ENCODE measurements at places on chromosomes 1 and 21.

- no peak for DNase-seq
These were observed 645.6 kb downstream of the PLA2G4A start for GRCh38 chr1:187474336-187474735.

DNA sequence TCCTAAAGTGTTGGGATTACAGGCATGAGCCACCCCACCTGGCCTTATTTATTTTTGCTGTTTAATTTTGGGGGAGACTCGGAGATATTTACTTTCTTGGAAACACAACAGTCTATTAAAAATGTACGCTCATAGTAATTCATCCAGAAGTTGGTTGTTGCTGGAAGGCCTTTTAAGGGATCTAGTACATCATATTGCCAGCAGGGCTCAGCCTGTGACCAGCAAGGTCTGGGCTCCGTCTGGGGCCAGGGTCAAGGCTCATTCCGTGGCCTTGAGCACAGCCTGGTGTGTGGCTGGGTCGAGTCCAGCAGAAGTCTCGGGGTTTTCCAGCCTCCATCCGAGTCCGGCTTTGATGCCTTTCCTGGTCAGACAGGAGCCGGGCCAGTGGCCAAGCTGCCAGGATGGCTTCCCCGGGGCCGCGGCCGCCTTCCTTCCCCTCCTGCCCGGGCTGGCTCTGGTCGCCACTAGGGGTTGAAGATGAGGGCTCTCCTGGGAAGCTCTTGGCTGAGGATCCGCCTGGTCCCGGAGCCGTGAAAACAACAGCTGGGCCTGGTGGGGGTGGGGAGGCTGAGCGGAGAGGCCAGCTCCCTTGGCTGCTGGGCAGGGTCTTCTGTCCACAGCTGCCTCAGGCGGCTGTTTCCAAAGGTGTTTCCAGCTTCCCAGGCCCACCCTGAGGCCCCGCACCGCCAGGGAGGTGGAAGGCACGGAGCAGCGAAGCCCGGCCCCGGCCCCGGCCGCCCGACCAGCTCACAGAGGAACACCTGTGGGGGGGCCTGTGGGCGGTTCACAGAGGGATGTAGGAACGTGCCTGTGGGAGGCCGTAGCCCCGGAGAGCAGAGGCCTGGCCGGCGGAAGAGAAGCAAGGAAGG, 5.1 kb upstream of the VWA1 start:
- no peak for DNase-seq

DNA sequence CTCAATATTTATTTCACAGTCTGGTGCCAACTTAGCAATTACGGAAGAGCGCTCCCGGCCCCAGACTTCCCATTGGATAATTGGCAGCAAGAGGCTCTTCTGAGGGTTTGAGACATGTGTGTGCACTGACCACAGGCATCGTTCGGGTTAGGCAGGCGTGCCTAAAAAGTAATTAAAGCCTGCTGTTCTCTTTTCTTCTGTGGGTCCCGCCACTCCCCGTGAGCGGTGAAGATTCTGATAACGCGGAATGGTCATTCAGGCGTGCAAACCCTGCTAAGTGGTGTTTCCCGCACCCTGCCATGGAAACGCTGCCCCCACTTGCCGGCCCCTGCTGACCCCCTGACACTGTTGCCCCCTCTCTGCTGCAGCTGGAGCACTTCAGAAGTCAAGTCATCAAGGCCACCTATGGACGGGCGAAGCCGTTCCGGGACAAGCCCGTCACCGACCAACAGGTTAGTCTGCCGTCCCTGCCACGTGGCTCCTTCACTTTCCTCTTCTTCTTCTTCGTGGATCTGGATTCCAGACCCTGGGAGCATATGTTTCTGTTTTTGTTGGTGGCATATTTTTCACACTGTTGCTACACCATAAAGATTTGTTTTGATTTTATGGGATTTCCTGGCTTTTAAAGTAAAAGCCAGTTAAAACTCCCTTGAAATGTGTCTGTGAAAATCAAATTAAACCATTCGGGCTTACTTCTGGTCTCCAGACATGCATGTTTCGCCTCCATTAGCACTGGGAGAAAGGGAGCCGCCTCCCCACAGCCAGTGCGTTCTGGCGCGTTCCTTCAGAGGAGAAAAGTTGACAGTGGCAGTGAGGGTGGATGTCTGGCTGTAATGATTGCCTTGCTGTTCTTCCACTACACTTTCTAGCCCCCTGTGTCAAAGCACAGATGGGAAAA, 79.9 kb downstream of the FHAD1 start:
- DNase-seq: no peak

GRCh38 chr21:43988506-43989230, 23.4 kb upstream of the TRAPPC10 start:
- DNase-seq: no peak

DNA sequence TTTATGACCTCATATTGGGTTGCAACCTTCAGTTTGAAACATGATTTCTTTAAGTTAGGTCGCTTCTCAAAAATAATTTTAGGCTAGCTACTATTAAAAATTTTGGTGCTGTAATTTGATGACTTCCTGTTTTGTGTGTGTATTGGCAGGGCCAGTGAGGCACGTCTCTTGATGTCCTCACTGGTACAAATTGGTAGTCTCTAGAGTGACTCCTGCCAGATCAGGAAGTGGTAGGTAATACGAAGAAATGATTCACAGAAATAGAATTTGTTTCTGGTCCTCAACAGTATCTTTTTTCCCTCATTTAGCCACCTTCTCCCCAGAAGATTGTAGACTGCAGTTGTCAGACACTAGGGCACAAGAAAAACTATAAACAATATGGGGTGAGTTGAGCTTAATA, 120.9 kb upstream of the KIAA1614 start:
- no peak for DNase-seq

- DNase-seq: peak; percentile 86
These were observed 26.2 kb upstream of the SPATA6 start for GRCh38 chr1:48498096-48498791.

DNA sequence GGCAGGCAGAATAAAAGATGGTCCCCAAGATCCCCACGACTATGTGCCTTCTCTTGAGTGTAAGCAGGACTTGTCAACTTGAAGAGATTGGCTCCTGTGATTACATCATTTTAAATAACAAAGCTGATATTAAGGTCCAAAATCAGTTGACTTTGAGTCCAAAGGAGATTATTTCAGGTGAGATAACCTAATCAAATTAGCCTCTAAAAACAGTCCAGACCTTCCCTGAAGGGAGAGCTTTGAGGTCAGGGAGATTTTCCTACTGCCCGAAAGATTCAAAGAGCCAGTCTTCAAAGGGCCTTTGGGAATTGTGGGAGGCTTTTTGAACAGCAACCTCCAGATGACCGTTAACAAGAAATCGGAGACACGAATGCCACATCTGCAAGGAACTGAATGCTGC, 51.5 kb upstream of the NCAM2 start:
- DNase-seq: no peak

DNA sequence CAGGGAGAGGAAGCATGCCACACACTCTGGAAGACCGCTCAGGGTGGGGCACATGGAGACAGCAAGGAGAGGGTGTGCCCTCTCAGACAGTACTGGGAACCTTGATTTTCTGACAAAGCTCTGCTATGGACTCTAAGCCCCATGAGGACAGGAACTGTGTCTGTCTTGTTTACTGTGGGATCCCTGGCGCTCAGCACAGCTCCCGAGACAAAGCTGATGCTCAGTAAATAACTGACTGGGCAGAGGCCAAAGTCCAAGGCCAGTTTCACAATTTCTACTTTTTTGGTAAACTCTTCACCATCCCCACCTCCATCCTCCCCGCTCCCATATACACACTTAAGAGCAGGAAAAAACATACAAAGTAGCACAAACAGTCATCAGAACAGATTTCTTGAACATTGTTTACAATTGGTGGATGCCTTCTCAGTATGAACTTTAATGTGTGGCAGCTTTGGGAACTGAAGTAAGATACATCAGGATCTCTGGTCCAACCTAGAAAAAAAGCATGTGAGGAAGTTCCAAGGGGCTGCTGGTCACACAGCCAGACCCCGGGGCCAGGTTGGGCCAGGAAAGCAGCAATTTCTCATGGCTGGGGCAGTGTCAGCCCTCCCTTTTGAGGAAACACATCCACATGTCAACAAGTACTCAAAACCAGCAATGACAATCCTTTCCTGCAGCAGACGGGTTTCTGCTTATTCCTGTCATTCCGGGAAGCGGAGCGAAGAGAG, 5.6 kb upstream of the AHCYL1 start:
- DNase-seq: no peak

DNA sequence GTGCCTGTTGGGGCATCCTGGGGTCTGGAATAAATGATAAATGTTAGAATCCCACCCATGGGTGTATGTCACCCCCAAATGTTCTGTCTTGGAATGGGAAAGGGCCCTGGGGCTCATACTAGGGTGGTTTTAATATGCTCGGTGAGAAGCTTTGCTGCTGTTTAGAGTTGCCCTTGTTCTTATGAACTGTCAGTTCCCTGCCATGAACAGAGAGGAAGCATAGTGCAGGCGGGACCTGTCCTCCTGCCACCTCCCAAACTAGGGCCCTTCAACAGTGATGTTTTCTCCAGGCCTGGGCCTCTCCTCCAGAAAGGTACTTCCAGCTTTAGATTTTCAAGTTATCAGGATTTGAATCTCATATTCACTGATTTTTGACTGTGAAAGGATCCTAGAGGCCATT, 80.7 kb upstream of the COA6 start:
- no peak for DNase-seq

- DNase-seq: no peak
These were observed 152.2 kb upstream of the C1orf105 start for GRCh38 chr1:172268237-172268636.

GRCh38 chr21:21163904-21164303, 165.7 kb downstream of the NCAM2 start:
- DNase-seq: peak; percentile 75

GRCh38 chr1:24119859-24120756, 8.2 kb upstream of the MYOM3 start:
- no peak for DNase-seq

GRCh38 chr1:161722406-161722805, 1.1 kb downstream of the FCRLB start:
- DNase-seq: no peak

GRCh38 chr1:3195480-3195815, 126.4 kb downstream of the PRDM16 start:
- DNase-seq: no peak

DNA sequence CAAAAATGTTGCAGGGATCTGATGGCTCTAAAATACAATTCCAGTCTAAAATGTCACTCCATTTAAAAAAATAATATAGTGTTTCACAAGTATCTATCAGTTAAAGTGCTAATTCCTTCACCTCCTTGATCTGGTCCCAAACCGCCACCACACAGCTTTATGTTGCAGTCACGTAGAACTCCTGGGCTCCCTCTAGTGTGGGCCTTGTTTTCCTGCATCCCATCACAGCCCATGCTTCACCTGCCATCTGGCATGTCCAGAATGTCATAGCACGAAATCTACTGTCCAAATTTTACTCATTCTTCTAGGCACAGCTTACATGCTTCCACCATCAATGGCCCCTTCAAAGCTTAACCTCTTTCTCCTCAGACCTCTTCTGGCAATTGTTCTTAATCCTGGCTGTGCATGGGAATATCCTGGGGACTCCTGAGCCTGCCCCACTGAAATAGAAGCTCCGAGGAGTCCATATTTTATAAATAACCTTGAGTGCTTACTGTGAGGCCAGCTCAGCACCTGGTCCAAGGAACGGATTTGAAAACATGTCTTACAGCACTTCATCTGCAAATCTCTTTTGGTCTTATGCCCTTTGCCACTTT, 15.5 kb downstream of the FYB2 start:
- peak; percentile 6 for DNase-seq
